ENCODE measurements at places on chromosomes 4 and X. TPM values are rescaled to one million over a fixed set of nuclear protein-coding genes. Genes with fewer than 3 reads are reported as not detected.

The SMARCA1 gene
- 57.1 TPM for total RNA-seq

The KIF4A gene
- 29.9 TPM for total RNA-seq

The RPGR gene
- 12.4 TPM for total RNA-seq

The FGFBP2 gene
- not detected for total RNA-seq

The IL21 gene
- not detected for total RNA-seq

The MAGEA9 gene
- not detected for total RNA-seq

The ADH7 gene
- total RNA-seq = not detected

The BLOC1S4 gene
- total RNA-seq = 14.7 TPM

The UGT2A2 gene
- not detected for total RNA-seq

The GAGE12F gene
- total RNA-seq = not detected

The HELT gene
- not detected for total RNA-seq

All from A549 treated with dexamethasone at 1 μM for 4 hours (cell line).